Activated effector memory CD4-positive, alpha-beta T cell treated with Interleukin-2 at 50 U/mL for 16 hours (primary cell): ENCODE measurements at places on chromosomes 5 and 9.

- no peak for DNase-seq
These were observed 62.3 kb upstream of the DAPK1 start for GRCh38 chr9:87435189-87435880.

- no peak for DNase-seq
These were observed 21.5 kb upstream of the DOCK2 start for GRCh38 chr5:169615561-169615960.

- DNase-seq, result no peak
These were observed 289.3 kb downstream of the FANCC start for GRCh38 chr9:95027914-95028852.

- no peak for DNase-seq
These were observed 21.1 kb upstream of the CPEB4 start for GRCh38 chr5:173866858-173867679.
